Stimulated activated CD4-positive, alpha-beta T cell treated with anti-CD3 and anti-CD28 coated beads, Interleukin-15, amount 100 ng/mL, for 1 hour (primary cell): ENCODE measurements at places on chromosomes 1 and 21.

GRCh38 chr1:167799747-167800146 is 78.0 kb downstream of the MPZL1 start:
- DNase-seq = no peak

DNA sequence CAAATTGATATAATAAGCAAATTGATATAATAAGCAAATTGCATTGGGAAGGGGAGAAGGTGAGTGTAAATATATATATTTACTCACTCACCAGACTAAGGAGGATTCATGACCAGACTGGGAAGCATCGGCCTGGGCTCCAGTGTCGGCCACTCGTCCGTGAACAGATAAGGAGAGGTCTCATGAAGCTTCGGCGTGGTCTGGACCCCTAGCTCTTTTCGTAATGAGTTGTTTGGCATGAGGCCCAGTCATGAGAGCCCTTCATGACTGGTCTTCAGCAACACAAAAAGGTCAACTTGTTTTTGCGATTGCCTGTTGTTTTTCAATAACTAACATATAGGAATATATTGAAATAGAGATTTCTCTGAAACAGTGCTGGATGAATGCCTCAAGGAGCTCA is 222.9 kb upstream of the KCNK2 start:
- no peak for DNase-seq

- DNase-seq = no peak
Measured at GRCh38 chr21:44333509-44334328, 5.5 kb downstream of the CFAP410 start.

- DNase-seq = no peak
Measured at GRCh38 chr21:41011098-41011731, 156.7 kb upstream of the BACE2 start.

DNA sequence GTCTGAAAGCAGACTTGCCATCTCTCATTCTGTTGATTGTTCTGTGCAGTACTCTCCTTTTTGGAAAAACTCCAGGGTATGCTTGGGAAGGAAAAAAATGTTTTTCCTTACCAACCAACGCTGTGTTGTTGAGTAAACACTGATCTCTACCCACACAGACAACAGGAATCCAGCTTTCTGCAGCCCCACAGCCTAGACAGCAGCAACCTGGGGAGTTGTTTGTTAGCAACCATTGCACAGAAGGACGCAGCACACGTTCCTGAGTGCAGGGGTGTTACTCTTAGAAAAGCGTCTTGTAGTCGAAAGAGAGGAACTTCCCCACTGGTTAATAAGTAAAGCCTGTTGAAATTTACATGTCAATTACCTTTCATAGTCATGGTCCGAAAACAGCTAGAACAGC is 56.6 kb downstream of the SMYD2 start:
- no peak for DNase-seq

- no peak for DNase-seq
Measured at GRCh38 chr1:21115098-21115760, 61.5 kb downstream of the EIF4G3 start.

GRCh38 chr1:197463142-197463541 is 195.1 kb downstream of the CRB1 start:
- DNase-seq = no peak

GRCh38 chr1:102800406-102800805 is 307.9 kb downstream of the COL11A1 start:
- DNase-seq = no peak

DNA sequence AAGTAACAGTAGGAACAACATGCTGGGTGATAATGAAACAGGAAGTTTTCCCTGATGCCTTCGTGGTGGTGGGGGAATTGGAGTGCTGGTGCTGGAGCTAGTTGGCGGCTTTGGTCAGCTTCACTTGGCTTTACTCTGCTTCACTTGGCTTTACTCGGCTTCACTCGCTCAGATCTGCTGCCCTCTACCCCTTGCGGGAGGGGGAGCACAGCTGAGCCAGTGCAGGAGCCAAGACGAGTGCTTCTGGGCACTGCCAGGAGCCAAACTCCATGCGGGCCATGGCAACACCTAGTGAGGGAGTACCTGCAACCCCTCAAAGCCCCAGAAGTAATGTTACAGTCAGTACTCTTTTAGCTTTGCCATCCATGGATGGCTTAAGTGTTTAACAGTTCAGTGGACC is 10.6 kb upstream of the PRKACB start:
- DNase-seq = no peak

GRCh38 chr1:76138217-76138616 is 63.7 kb downstream of the ST6GALNAC3 start:
- DNase-seq = no peak

DNA sequence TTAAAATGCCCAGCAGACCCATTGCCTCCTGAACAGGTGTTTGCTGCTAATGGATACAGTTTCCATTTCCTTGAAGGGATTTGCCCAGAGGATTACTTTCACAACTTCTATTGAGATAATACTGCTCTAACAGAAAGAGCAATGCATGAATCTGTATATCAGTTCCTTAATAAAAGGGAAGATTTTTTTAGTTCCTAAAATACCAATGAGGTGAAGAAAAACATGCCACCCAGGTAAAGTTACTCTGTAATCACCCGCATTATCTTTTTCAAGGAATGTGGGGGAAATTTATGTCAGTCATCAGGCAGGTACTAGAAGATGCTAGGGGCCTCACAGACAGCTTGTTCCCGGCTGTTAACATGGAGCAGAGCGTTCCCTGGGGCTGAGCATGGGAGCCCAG is 41.1 kb downstream of the KCNJ15 start:
- DNase-seq = no peak

DNA sequence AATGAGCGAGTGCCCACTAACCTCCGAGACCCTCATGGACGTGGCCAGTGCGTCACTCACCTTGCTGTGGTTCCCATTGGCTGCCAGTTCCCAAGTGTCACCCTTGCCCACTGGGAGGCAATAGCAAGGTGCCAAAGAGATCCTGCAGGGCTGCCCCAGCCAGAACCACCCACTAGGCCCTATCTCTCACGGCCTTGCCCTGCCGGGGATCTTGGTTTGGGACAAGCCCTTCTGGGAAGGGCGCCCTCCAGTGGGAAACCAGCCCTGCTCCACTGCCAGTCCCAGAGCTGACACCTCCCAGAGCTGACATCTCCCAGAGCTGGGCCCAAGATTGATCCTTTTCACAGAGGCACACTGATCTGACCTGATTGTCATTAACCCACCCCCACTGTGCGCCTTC is 2.1 kb upstream of the SELENON start:
- DNase-seq = no peak

GRCh38 chr1:8752921-8753713 is 64.3 kb downstream of the RERE start:
- DNase-seq = no peak

DNA sequence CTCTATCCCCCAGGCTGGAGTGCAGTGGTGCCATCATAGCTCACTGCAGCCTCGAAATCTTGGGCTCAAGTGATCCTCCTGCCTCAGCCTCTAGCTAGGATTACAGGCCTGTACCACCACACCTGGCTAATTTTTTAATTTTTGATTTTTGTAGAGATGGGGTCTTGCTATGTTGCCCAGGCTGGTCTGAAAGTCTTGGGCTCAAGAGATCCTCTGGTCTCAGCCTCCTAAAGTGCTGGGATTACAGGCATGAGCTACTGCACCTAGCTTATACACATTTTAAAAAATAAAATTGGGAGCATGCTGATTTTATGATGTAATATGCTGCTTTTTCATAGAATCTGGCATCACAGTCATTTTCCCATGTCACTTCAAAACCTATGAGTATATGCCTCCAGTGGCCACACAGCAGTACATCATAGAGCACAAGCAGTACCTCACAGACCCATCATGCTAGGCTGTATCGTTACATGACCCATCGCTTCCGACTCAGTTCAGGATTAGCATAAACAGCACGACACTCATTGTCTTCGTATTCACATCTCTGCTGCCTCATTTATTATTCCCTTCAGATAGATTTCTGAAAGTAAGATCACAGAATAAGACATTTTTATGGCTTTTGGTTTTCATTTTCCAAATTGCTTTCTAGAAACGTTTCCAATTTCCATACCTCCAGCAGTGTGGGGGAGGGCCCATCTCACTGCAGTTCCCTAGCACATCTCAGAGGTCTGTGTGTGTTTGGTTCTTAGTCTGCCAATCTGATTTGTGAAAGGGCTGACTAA is 35.9 kb upstream of the CCSAP start:
- DNase-seq = no peak

- no peak for DNase-seq
Measured at GRCh38 chr1:47624531-47624930, 186.7 kb downstream of the FOXD2 start.

GRCh38 chr1:211843018-211843417 is 12.5 kb upstream of the LPGAT1 start:
- DNase-seq = no peak

GRCh38 chr1:54329312-54330003 is 76.7 kb downstream of the SSBP3 start:
- DNase-seq = no peak
